Esophagus mucosa (tissue), 1 donor: ENCODE measurements at places on chromosomes 11 and 22. TPM values are rescaled to one million over a fixed set of nuclear protein-coding genes. Genes with fewer than 3 reads are reported as not detected.
A peak's percentile ranks its signal among the peaks of the same experiment; 100 is the strongest.

The MMP27 gene
- not detected for total RNA-seq

The OTOG gene
- total RNA-seq, result not detected

The KCNJ11 gene
- 0.36 TPM for total RNA-seq

The OR8A1 gene
- total RNA-seq, result not detected

The PHF21B gene
- total RNA-seq, result not detected

The FGF19 gene
- not detected for total RNA-seq

DNA sequence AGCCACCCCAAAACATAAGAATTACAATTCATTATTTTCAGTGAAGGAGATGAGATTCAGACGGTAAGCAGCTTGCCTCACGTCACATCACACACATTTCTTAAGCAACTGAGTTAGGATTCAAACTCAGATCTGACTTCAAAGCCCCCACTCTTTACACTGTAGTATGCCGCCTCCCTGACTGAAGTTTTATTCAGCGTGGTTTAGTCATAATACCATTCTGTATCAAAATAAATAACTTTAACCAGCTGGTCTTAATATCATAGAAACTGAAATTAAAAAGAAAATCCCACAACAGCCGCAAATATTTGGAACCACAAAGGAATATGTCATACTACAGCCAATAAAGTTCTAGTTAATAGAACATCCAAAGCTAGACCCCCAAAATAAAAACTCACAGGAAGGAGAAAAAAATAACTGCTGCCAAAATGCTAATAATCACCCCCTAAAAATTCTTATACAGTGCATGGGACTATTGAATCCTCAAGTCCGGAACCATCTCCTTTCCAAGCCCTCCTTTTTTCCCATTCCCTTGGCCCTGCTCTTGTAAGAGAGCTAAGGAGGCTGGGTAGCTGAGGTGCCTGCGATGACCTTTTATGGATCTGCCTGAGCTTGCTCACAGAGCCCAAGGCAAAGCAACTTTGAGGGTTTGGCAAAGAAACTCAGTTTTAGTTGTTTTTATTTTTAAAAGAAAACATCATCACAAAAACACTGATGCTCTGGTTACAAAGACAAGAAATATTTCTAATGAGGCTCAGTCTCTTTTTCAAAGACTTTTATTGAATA, 334.5 kb downstream of the TTC28 start:
- ATAC-seq, result no peak

GRCh38 chr11:5983443-5983842, 3.3 kb downstream of the OR52L1 start:
- ATAC-seq, result no peak

GRCh38 chr22:36299911-36300310, 47.0 kb downstream of the APOL1 start:
- no peak for ATAC-seq

DNA sequence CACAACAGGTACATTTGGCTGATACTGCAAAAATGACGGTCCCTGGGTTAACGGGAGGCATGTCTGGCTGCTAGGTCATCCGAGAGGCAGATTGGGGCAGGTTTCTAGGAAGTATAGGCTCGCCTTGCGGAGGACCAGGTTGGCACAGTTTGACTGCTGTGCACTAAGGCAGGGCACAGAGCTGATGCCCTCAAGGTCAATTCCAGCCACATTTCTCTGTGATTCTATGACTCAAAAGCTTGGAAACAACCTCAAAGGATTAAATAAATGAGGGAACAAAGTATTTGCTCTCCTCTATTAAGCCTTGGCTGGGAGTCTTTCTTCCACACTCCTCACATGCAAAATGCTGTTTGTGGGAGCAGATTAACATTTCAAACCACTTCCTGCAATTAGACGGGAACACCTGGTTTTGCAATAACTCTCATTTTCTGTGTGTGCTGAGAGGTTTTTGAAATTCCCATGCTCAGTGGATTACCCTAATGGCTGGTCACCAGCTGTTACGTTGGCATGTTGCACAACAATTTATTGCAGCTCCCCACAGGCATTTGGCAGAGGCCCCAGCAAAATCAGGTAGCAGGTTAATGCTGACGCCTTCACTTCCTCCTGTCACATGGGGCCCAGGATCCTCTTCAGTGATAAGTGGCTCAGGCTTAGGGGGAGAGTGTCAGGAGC, 61.0 kb upstream of the PLET1 start:
- peak; percentile 91 for ATAC-seq

GRCh38 chr11:83105168-83105567, 33.5 kb upstream of the RAB30 start:
- no peak for ATAC-seq

GRCh38 chr11:115996808-115997188, 492.6 kb upstream of the CADM1 start:
- no peak for ATAC-seq

DNA sequence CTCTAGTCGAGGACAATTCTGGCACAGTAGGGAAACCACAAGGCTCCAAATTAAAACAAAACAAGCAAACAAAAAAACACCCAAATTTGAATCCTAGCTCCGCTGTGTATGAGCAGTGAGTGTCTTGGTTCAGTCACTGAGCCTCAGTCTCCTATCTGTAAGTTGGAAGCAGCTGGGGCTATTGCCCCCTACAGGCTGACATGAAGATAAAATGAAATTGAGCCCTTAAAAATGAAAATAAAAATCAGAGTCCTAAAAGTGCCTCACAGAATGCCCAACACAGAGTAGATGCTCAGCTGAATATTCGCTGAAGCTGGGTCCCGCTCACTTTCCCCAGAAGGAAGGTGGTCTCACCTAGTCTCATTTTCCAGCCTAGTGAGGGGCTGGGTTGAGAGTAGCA, 65.2 kb downstream of the PDE2A start:
- no peak for ATAC-seq

GRCh38 chr11:37963440-37963839, 1365.4 kb upstream of the RAG2 start:
- ATAC-seq, result no peak

GRCh38 chr11:126997196-126997595, 3.4 kb downstream of the KIRREL3 start:
- no peak for ATAC-seq

DNA sequence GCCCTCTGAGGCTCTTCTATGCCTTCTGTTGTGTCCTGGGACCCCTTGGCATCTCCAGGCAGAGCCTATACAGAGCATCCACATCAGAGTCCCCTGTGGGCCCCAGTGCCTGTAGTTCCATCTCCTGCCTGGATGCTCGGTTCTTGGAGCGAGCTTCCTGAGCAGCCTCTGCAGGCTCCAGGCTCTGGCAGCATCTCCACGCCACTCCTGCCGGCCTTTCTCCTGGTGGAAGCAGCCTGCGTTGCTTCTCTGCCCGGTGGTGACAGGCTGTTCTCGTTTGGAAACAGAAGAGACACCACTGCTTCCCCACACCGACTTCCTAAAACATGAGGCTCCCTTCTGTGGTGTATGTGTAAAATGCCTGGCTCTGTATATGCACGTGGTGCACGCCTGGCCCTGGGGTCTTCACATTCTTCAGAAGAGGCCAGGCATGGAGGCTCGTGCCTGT, 52.8 kb downstream of the BCR start:
- ATAC-seq, result no peak

DNA sequence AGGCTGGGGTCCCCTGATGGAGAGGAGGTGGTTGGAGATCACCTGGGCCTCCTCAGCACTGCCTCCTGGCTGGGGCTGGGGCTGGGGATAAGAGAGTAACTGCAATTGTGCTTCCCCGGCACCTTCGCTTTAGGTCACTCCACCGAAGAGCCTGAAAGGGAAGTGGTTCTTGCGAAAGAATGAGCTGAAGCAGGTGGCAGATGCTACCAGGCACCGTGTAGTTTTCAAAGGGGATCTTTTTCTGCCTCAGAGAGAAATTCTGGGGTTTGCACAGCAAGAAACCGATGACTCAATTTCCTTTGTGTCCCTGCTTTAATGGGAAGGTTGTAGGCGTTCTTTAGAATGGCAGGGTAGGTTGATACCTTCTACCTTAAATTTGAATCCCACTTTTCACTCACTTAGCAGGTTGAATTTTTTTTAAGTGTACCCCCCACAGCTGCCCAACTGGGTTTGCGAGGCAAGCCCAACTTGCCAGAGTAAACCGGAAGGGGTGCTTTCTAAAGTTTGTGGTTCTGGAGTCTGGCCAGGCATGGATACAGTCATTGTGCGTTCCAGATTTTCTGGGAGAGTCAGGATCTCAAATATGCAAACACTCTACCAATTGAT, 5.3 kb downstream of the CD44 start:
- ATAC-seq, result peak; percentile 46

- no peak for ATAC-seq
Observed at GRCh38 chr11:35014346-35014745, 97.9 kb downstream of the PDHX start.

GRCh38 chr11:70732881-70733196, 334.5 kb downstream of the CTTN start:
- no peak for ATAC-seq

GRCh38 chr11:67406969-67407687, 3.2 kb downstream of the TBC1D10C start:
- ATAC-seq, result no peak

- ATAC-seq, result no peak
Observed at GRCh38 chr11:6413791-6414201, 5.1 kb downstream of the APBB1 start.

DNA sequence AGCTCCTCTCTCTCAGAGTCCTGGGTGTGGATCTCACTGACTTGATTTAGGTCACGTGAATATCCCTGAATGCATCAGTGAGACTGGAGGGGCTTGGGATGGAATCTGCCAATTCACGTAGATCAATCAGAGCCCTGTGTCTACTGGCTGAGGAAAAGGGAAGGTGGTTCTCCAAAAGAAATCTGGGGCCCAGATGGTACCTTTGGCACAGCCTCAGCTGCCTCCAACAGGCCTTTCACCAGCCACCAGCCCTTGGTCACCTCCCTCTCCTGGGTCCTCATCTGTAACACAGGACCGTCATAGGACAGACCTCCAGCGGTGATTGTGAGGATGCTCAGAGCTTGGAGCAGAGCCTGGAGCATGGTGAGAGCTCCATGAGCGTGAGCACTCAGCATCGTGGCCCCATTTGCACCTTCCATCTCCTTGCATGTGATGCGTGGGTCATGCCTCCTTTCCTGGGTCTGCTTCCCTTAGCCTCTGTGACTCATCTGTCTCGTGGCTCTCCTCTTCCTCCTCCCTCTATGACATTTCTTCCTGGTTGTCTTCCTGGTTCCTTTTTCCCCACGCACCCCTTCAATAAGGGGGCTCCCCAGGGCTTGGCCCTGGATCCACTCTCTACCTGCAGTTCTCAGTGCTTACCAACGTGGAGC, 7.5 kb upstream of the MIEF1 start:
- ATAC-seq, result no peak

DNA sequence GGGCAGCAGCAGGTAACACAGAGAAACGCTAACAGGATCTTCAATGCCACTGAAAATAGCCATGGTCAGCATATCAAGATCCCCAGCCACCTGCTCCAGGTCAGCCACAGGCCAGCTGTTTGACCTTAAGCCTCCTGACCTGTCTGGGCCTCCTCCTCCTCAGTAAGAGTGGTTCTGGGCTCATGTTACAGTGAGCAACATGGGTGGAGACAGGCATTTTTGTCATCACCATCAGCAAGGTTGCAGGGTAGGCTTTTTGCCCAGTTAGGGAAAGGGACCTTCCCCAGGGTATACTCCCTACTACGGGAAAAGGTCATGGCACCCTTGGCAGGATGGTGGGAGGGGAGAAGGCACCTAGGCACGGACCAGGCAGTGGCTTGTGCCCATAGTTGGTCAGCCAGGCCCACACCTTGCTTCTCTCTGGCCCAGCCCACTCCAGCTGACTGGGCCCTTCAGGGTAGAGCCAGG, 131.8 kb upstream of the PARVA start:
- no peak for ATAC-seq

GRCh38 chr11:134282121-134283045, 6.2 kb downstream of the GLB1L3 start:
- ATAC-seq, result peak; percentile 50
